Stimulated activated CD4-positive, alpha-beta T cell treated with anti-CD3 and anti-CD28 coated beads, Interleukin-1b, Interleukin-23, amount 100 ng/mL, for 1 hour (primary cell): ENCODE measurements at places on chromosomes 4 and X.

- no peak for DNase-seq
Measured at GRCh38 chr4:92050875-92051274, 252.9 kb upstream of the GRID2 start.

DNA sequence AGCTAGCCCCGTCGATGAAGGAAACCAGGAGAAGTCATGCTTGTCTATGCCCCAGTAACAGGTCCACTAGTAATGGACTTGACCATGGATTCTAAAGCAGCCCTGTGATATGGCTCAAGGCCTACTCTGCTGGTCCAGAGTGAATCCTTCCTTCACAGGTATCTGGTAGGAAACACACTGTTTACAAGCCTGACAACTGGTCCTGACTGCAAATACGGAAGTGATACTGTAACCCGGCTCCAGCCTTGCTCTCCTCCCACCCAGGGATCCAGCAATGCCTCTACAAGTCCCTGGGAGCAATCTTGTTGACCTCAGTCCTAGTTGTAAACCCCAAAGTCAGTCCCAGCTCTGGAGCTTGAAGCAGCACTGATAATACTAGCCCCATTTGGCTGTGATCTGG is 239.2 kb upstream of the GRID2 start:
- DNase-seq = no peak

GRCh38 chr4:87410679-87411078 is 11.7 kb upstream of the NUDT9 start:
- no peak for DNase-seq

GRCh38 chrX:45845142-45845541 is 644.5 kb upstream of the DIPK2B start:
- no peak for DNase-seq

GRCh38 chrX:20015422-20015821 is 24.6 kb upstream of the BCLAF3 start:
- DNase-seq = no peak

GRCh38 chr4:5133201-5133600 is 81.9 kb downstream of the STK32B start:
- no peak for DNase-seq

DNA sequence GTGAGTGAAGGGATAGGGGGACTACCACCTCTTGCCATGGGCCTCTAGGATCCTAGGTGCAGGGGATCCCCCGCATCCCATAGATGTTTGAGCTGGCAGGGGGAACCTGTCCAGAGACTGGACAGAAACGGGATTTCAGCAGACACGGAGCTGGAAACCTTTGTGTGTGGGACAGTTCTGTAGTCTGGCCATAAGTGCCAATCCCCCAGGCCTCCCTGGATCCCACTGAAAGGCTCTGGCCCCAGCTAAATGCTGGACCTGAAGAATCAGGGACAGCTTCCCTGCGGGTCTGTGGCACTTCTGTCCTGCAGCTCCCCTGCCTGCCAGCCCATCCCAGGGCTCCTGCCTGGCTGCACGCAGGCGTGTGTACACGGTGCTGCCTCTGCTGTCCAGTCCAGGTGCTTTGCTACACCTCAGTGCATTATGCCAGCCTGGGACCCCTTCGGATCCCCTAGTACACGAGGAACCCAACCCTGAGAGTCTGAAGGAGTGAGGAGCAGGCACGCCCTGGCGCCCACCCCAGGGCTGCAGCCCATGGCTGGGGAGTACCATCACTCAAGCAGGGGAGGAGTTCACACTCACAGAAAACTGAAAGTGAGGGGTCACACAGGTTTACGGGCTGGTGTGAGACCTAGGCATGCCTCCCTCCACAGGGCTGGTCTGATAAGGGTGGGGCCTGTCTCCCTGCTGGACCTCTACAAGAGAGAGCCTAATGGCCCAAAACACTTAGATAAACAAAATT is 703.0 kb downstream of the ARAP2 start:
- no peak for DNase-seq

DNA sequence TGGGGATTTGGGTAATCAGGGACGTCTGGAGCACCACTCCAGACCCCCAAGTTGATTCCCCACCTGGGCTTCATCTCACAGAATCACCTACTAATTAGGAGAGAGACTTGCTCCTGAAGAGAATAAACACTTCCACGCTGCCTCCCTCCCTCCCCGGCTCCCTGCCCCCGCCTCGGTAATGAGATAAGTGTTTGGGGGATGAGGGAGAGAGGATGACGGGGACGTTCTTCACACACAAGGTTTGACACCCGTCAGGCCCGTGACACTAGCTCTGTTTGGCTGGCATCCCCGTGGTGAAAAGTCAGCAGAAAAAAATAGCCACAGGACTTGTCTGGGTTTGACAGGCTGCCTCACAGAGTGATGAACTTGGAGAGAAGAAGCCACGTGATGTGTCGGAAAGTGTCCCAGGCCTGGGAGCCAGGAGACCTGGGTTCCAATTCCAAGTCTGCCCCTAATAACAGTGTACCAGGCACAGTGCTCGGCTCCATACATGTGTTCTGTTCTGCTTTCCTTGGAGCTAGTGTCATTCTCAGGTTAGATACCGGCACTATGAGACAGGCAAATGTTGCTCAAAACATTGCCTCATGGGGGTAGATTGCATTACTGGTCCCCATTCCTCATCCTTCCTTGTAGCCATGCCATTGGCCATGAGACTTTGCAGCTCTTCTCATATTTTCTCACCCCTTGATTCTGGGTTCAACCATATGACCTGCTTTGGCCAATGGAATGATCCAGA is 578.0 kb downstream of the BCOR start:
- no peak for DNase-seq

GRCh38 chrX:109710181-109710580 is 22.9 kb downstream of the ACSL4 start:
- DNase-seq = no peak

- no peak for DNase-seq
Measured at GRCh38 chr4:953574-953915, 19.8 kb downstream of the DGKQ start.

- no peak for DNase-seq
Measured at GRCh38 chr4:151692821-151693673, 67.8 kb downstream of the GATB start.

GRCh38 chr4:139817657-139818452 is 152.2 kb downstream of the MGST2 start:
- no peak for DNase-seq

GRCh38 chrX:19761554-19762295 is 125.7 kb downstream of the SH3KBP1 start:
- no peak for DNase-seq

- DNase-seq = no peak
Measured at GRCh38 chr4:22670956-22671355, 21.8 kb upstream of the GBA3 start.

DNA sequence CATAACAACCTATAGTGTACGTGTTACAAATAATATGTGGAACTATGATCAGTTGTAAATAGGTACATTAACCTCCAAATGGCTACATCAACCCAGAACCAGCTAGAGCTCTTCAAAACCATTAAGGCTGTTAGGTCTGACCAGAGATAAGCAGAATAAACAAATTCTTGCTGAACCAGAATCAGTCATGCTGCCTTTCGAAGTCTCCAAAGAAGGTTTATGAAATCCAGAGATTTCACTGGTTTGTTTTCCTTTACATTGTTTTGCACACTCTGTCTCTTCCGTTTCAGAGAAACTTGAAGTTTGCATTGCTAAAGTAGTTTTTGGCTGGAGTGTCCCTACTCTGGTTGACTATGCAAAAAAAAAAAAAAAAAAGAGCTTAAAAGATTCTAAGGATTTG is 177.3 kb upstream of the SLIT2 start:
- DNase-seq = no peak

GRCh38 chr4:73448448-73449203 is 12.6 kb downstream of the AFP start:
- no peak for DNase-seq

GRCh38 chr4:40354158-40354557 is 19.0 kb downstream of the CHRNA9 start:
- no peak for DNase-seq

DNA sequence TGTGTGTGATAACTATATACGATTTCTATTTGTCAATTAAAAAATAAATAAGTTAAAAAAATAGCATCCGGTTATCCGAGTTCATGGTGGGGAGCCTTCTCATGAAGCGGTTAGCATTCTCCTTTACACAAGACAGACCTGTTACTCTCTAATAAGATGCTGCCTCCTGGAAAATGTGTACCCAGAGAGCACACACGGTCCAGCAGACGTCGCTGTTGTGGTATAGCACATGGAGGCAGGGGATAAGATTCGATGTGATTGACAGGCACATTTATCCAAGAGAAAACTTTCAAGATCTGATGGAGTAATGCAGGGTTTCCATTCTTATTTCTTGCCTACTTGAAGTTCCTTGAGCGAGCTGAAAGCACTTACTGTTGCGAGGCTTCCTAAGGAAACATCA is 62.7 kb upstream of the STS start:
- DNase-seq = no peak

DNA sequence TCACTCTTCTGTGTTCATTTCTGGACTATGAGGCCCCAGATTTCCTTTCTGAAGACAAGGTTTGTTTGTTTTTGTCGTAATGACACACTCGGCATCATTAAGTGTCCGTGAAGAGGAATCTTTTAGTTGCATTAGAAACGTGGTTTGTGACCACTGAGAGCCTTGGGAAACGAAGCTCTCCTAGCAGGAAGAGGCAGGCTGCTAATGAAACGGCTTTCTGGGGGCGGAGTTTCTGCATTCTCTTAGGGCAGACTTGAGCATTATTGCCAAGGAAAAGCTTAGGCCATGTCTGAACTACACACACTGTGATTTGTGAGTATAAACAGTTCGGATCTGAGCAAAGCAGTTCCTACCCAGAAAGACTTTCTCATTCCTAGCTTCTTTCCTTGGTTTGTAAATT is 64.0 kb downstream of the SOX3 start:
- no peak for DNase-seq

DNA sequence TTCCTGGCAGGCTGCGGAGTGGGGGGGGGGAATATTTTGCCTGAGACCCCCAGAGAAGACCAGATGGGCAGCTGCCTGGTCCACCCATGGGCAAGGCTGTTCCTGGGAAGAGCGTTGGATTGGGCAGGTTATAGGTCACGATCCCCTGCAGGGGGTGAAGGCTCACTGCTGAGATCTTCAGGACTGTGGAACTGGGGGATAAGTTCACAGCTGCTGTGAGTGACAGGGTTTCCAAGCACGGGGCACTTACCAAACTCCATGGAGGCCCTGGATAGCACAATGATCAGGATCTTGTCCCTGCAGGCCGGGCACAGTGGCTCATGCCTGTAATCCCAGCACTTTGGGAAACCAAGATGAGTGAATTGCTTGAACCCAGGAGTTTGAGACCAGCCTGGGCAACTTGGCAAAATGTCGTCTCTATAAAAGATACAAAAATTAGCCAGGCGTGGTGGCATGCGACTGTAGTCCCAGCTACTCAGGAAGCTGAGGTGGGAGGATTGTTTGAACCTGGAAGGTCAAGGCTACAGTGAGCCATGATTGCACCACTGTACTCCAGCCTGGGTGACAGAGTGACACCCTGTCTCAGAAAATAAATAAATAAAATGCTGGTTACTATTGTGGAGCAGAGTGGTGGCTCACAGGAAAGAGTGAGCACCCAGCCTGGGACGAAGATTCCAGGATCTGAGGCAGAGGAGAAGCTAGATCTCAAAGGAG is 68.0 kb upstream of the HELT start:
- no peak for DNase-seq

DNA sequence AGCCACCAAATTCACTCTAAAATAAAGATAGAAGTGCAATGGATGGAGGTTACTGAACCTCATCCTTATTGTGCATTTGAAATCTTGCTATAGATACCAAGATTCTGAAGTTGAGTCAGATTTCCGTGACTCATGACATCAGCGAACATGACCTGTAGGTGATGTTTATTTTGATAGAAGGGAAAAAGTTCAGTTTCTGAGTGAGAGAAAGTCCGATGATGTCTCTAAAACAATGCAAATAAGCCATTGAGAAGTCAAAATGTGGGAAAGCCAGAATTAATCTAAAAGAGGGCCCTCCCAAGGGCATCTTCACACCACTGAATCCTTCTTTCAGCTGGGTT is 20.0 kb downstream of the PHOX2B start:
- DNase-seq = no peak

- DNase-seq = no peak
Measured at GRCh38 chrX:10083809-10084208, 73.0 kb upstream of the CLCN4 start.
